Activated CD8-positive, alpha-beta T cell treated with anti-CD3 and anti-CD28 coated beads for 36 hours (primary cell): ENCODE measurements at places on chromosomes 6 and 20. TPM values are rescaled to one million over a fixed set of nuclear protein-coding genes. Genes with fewer than 3 reads are reported as not detected.
A peak's percentile ranks its signal among the peaks of the same experiment; 100 is the strongest.

- no peaks in the 10 kb centered on the region for H3K36me3 ChIP-seq
- no peaks in the 10 kb centered on the region for H3K27me3 ChIP-seq
- no peak for DNase-seq
- no peak overlapping the region for H3K27ac ChIP-seq
These were observed 162.6 kb upstream of the GRIK2 start for GRCh38 chr6:101230866-101231265.

- no peak for DNase-seq
- H3K27ac ChIP-seq: no peak overlapping the region
- H3K4me3 ChIP-seq: no peak overlapping the region
These were observed 292.9 kb downstream of the THBS2 start for GRCh38 chr6:168960551-168961263.

- H3K36me3 ChIP-seq: no peaks in the 10 kb centered on the region
- no peaks in the 10 kb centered on the region for H3K27me3 ChIP-seq
- no peak overlapping the region for H3K4me3 ChIP-seq
- DNase-seq: no peak
These were observed 16.7 kb upstream of the RAMACL start for GRCh38 chr6:166603043-166603690.

- no peak overlapping the region for H3K4me3 ChIP-seq
- H3K27ac ChIP-seq: no peak overlapping the region
- no peaks in the 10 kb centered on the region for H3K27me3 ChIP-seq
- no peaks in the 10 kb centered on the region for H3K4me1 ChIP-seq
These were observed 27.2 kb upstream of the KIF25 start for GRCh38 chr6:167970230-167970629.

DNA sequence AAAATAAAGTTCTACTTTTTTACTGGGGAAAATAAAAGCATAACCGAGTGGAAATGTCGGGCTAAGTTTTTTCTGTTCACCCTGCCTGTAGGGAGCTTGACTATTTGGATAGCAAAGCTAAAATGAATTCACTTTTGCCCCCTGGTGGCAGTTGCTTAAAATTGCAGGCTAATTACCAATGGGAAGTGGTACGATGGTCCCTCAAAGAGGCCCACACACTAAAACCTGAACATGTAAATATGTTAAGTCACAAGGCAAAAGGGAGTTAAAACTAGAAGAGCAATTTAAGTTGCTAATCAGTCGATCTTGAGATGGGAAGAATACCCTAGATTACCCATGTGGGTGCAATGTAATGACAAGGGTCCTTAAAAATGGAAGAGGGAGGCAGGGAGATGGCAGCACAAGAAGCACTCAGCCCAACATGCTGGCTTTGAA lies 916 bp upstream of the SUN5 start:
- no peak overlapping the region for H3K4me3 ChIP-seq
- no peak overlapping the region for H3K27ac ChIP-seq
- DNase-seq: peak; percentile 44
- H3K27me3 ChIP-seq: no peaks in the 10 kb centered on the region

- H3K27me3 ChIP-seq: no peaks in the 10 kb centered on the region
- peaks cover 14% of the 10 kb centered on the region for H3K36me3 ChIP-seq
- peak overlapping the region; percentile 44 for H3K4me3 ChIP-seq
- H3K4me1 ChIP-seq: peaks cover 36% of the 10 kb centered on the region
- DNase-seq: peak; percentile 82
- H3K27ac ChIP-seq: peak overlapping the region; percentile 90
These were observed 42.6 kb downstream of the DSTN start for GRCh38 chr20:17612287-17612991.

- H3K4me1 ChIP-seq: no peaks in the 10 kb centered on the region
- H3K36me3 ChIP-seq: no peaks in the 10 kb centered on the region
- H3K27me3 ChIP-seq: peaks cover 6% of the 10 kb centered on the region
- no peak for DNase-seq
These were observed 209.0 kb downstream of the SYNE1 start for GRCh38 chr6:152428126-152428525.

GRCh38 chr20:49186535-49187329 lies 1.4 kb downstream of the STAU1 start:
- peak overlapping the region; percentile 89 for H3K4me3 ChIP-seq
- H3K27me3 ChIP-seq: no peaks in the 10 kb centered on the region
- DNase-seq: peak; percentile 87
- peaks cover 16% of the 10 kb centered on the region for H3K36me3 ChIP-seq
- H3K27ac ChIP-seq: peak overlapping the region; percentile 95

DNA sequence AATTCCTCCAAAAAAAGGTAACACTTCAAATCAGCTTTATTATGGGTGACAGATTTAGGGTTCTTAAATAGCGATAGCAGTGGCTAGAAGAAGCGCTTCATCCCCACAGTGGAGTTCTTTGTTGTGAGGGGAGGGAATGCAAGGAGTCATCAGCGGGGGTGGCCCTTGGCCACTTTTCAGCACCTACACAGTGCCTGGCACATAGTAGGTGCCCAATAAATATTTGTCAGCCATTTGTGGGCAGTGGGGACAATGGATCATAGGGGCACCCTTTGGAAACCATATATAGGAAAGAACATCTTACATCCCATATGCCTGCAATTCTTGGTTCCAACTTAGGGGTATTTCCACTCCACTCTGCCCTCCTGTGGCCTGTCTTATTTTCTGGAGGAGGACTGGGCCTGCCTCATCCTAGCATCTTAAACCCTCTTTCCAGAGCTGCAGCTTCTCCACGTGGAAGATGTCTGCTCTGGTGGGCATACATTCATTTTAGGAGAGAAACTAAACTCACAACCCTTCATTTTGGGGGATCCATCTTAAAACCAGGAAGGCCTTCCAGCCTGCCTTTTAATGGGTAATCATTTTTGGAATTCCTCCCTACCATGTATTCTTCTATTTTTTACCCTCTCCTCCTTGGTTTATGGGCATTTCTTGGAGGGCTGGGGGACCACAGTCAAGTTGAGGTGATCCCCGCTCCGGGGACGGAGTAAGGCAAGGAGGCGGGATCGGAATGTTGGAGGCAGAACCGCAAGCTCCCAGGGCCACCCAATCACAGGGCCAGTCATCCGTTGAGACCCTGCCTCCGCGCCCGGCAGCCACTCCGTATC lies 2.6 kb upstream of the GPSM3 start:
- peak; percentile 59 for DNase-seq
- peaks cover 7% of the 10 kb centered on the region for H3K36me3 ChIP-seq
- H3K27ac ChIP-seq: peak overlapping the region; percentile 99
- peaks cover 22% of the 10 kb centered on the region for H3K4me1 ChIP-seq
- H3K27me3 ChIP-seq: no peaks in the 10 kb centered on the region
- peak overlapping the region; percentile 94 for H3K4me3 ChIP-seq

DNA sequence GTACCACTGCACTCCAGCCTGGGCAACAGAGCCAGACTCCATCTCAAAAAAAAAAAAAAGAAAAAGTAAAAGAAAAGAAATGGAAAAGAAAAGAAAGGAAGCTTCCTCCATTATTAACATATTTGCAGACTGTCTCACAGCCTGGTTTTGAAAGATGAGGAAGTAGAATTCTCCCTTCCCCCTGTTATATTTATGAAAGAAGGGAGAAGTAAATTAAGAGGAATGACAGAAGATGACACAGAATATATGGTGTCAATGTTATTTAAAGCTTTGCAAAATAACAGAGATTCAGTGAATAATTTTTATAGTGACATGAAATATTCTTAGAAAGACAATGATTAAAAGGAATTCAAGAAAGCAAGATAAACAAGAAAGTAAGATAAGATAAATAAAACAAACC lies 83.7 kb upstream of the PRSS16 start:
- peaks cover 8% of the 10 kb centered on the region for H3K4me1 ChIP-seq
- H3K27ac ChIP-seq: no peak overlapping the region
- H3K27me3 ChIP-seq: no peaks in the 10 kb centered on the region
- H3K36me3 ChIP-seq: no peaks in the 10 kb centered on the region

GRCh38 chr20:47353239-47353691 lies 3.2 kb downstream of the ZMYND8 start:
- no peak for DNase-seq
- H3K4me1 ChIP-seq: peaks cover 28% of the 10 kb centered on the region
- H3K36me3 ChIP-seq: peaks cover 38% of the 10 kb centered on the region

- no peak overlapping the region for H3K4me3 ChIP-seq
- no peaks in the 10 kb centered on the region for H3K36me3 ChIP-seq
- H3K27ac ChIP-seq: no peak overlapping the region
- no peak for DNase-seq
- no peaks in the 10 kb centered on the region for H3K4me1 ChIP-seq
- peaks cover 4% of the 10 kb centered on the region for H3K27me3 ChIP-seq
These were observed 36.1 kb downstream of the SMPDL3A start for GRCh38 chr6:122825163-122825562.

- H3K27ac ChIP-seq: no peak overlapping the region
- peaks cover 31% of the 10 kb centered on the region for H3K27me3 ChIP-seq
- H3K4me1 ChIP-seq: peaks cover 14% of the 10 kb centered on the region
- H3K4me3 ChIP-seq: peak overlapping the region; percentile 45
- H3K36me3 ChIP-seq: no peaks in the 10 kb centered on the region
These were observed 2.4 kb downstream of the MARCKS start for GRCh38 chr6:113859349-113860180.

DNA sequence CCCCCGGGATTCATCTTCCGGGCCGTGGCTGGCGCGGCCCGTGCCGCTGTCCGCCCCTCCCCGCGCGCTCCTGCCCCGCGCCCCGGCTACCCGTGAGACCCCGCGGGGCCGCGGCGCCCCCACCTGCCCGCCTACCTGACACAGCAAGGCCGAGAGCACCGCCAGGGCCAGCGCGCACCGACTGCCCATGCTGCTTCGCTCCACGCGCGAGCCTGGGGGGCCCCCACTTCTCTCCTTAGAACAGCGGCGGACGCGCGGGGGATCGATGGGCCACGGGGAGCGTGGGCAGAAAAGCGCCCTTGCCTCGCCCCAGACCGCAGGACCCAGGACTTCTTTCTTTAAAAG lies 955 bp downstream of the DLL1 start:
- peaks cover 37% of the 10 kb centered on the region for H3K4me1 ChIP-seq
- no peak for DNase-seq
- peaks cover 36% of the 10 kb centered on the region for H3K27me3 ChIP-seq
- H3K27ac ChIP-seq: no peak overlapping the region
- peak overlapping the region; percentile 74 for H3K4me3 ChIP-seq

DNA sequence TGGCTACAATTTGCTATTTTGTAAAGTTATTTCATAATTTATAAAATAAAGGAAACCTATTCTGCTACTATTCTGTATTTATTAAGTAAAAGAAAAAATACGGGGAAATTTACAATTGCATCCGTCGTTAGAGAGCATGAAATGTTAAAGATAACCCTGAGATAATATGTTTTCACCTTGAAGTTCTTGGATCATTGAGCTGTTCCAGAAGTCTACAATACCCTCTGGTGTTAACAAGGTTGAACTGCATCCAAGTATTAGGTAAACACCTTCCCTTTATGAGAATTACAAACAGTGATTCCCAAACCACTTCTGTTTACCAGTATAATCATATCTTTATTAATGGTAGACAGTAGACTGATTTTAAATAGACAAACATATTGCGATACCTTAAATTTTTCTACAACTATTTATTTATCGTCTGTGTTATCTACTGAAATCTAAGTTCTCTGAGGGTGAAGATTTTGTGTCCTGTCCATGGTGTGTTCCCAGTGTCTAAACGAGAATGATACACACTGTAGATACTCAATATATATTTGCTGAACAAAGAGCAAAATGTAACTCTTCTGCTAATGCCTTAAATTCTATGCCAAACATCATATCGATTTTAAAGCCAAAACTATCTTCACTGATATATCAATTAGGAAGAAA lies 28.2 kb downstream of the TBC1D32 start:
- no peak overlapping the region for H3K4me3 ChIP-seq
- no peak for DNase-seq
- H3K27me3 ChIP-seq: no peaks in the 10 kb centered on the region
- peaks cover 5% of the 10 kb centered on the region for H3K36me3 ChIP-seq

DNA sequence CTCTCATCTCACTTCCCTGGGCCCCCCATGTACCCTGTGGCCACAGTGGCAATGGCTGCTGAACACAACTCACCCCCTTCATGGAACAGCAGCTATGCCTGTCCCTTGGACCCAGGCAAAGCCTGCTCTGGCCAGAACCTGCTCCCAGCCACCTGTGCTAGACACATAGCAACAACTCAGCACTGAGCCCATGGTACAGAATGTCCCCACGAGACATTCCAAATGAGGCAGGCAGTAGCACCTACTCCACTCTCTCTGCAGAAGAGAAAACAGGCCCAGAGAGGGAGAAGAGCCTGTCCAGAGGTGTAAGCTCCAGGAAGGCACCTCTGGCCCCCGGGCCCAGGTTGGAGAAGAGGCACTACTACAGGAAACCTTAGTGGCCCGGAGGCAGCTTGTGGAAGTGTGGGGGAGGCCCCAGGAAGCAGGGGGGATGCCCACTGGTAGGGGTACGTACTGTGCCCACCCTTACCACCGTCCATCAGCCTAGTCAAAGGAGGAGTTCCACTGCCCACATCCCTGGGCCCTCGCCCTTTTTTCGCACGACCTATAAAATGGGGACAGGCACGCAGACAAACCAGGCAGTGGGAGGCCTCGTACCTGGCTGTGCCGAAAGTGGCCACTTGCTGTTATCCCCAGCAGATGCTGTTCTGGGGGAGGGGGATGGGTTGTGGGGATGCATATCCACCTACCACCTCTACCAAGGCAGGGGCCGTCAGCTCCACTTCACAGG lies 97.2 kb downstream of the ASXL1 start:
- no peak for DNase-seq
- peaks cover 7% of the 10 kb centered on the region for H3K4me1 ChIP-seq
- H3K36me3 ChIP-seq: no peaks in the 10 kb centered on the region
- no peaks in the 10 kb centered on the region for H3K27me3 ChIP-seq
- H3K27ac ChIP-seq: peak overlapping the region; percentile 63
- H3K4me3 ChIP-seq: no peak overlapping the region

DNA sequence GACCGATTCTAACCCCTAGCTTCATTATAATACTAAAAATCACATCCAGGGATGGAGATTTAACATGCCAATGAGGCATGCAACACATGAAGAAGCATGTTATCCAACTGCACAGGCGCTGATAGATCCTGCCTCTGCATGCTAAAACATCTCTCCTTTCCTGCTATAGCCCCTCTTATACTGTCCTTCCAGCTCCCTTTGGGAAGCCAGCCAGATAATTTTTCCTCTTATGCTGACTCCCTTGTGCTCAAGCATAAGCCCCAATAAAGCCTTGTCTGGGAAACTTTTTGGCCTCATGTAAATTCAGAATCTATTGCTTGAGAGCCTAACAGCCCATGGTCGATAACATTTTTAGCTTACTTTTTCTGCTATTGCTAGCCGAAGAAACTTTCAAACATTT lies 404.3 kb downstream of the EPM2A start:
- no peaks in the 10 kb centered on the region for H3K4me1 ChIP-seq
- DNase-seq: no peak
- peaks cover 1% of the 10 kb centered on the region for H3K27me3 ChIP-seq

The FERMT1 gene
- total RNA-seq: 0.09 TPM

The PMEPA1 gene
- total RNA-seq: 2.0 TPM

The GSTA3 gene
- total RNA-seq: not detected

The OR2J3 gene
- total RNA-seq: not detected

The OTOR gene
- total RNA-seq: not detected

The SPATS1 gene
- total RNA-seq: not detected

The KIAA1755 gene
- total RNA-seq: not detected

The MARCKS gene
- total RNA-seq: 0.83 TPM

The CDH22 gene
- not detected for total RNA-seq
